ENCODE measurements at places on chromosomes 4 and X. TPM values are rescaled to one million over a fixed set of nuclear protein-coding genes. Genes with fewer than 3 reads are reported as not detected.

DNA sequence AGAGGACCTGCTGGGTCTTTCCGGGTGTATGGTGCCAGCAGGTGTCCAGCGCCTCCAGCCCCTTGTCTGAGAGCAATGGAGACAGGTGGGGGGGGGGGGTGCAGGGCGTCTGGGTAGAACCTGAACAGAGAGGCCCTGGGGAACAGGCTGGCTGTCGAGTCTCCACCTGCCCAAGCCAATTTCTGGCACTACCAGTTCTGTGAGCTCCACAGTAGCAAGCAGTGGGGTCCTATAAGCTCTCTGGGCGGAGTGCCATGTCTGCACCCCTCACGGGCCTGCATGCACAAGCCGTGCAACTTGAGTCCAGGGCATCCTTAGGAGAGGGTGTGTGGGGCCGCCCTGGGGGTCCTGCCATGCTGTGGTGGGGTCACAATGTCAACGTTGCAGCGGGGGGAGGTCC is 10.1 kb upstream of the FGFR3 start:
- DNase-seq = no peak

- DNase-seq = no peak
Observed at GRCh38 chr4:101347267-101347556, at the start of gene PPP3CA. TSS of gene PPP3CA (minus strand) at chr4:101347526.

GRCh38 chrX:130771230-130771629 is 131.8 kb downstream of the ENOX2 start:
- no peak for DNase-seq

Gene MAGEA11
- total RNA-seq = not detected

Gene RAB41
- total RNA-seq = not detected

Gene SFRP2
- 0.86 TPM for total RNA-seq

Data from gastrocnemius medialis (tissue), 4 donors.